ENCODE measurements at places on chromosomes 3 and 15.
A peak's percentile ranks its signal among the peaks of the same experiment; 100 is the strongest.

GRCh38 chr15:78291698-78292097, 7.7 kb downstream of the SKIC8 start:
- no peak for DNase-seq

DNA sequence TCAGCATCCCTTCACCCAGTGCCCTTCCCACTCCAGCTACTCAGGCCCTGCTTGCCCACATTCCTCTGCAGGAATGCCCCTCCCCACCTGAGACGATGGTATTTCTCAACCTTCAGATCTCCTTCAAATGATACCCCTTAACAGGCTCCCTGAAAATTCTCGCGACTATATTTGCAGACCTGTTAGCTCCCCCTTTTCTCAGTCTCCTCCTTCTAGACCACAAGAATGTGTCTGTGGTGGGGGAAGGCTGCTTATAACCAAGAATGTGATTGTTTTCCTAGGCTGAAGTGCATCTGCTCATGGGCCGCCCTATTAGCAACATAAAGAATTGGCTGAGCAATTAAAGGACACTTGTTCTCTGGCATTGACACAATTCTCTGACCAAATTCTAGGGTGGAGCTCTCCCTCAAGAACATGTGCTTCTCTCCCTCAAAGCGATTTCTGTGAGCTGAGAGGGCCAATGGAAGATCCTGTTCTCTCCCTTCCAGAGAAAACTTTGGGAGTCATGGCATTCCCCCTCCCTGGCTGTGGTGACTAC, 19.1 kb upstream of the LIMD1 start:
- DNase-seq = no peak

DNA sequence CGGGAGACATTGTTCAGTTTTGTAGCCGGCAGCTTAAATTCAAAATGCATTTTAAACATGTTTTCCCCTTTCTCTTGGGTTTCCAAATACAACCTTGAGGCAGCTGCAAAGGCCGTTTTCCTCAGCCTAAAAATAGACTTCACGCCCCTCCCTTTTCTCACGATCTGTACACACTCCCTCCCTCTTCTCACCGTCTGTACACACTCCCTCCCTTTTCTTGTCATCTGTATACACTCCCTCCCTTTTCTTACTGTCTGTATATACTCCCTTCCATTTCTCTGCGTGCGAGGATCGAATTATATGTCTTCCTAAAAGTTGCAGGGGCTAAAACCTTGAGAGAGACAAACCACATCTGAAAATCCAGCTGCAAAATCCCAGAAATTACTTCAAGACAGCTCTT, 8.9 kb downstream of the MUC4 start:
- no peak for DNase-seq

DNA sequence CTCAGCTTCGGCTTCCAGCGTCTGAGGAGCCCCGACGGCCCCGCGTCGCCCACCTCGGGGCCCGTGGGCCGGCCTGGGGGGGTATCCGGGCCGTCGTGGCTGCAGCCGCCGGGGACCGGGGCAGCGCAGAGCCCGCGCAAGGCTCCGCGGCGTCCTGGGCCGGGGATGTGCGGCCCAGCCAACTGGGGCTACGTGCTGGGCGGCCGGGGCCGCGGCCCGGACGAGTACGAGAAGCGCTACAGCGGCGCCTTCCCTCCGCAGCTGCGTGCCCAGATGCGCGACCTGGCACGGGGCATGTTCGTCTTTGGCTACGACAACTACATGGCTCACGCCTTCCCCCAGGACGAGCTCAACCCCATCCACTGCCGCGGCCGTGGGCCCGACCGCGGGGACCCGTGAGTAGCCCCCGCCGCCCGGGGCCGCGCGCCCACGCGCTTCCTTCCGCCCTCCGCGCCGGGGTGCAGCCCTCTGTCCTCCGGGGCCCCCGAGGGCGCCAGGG, 462 bp downstream of the EDEM1 start:
- peak; percentile 72 for DNase-seq

DNA sequence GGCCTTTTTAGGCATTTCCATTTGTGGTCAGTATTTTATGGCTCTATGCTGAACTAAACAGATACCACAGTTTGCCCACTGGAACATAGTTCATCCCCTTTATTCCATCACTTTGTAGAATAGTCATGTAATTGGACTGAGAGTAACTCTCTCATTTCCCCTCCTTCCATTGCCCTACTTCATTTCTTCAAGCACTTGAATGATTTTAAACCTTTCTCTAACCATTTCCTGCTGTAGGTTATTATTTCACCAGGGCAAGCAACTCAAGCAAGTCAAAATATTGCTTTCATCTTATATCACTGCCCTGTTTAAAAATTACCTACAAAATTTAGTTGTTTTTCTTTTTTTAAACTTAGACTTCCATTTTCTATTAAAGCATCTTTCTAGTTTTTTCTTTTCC, 177.0 kb downstream of the RAP2B start:
- no peak for DNase-seq

DNA sequence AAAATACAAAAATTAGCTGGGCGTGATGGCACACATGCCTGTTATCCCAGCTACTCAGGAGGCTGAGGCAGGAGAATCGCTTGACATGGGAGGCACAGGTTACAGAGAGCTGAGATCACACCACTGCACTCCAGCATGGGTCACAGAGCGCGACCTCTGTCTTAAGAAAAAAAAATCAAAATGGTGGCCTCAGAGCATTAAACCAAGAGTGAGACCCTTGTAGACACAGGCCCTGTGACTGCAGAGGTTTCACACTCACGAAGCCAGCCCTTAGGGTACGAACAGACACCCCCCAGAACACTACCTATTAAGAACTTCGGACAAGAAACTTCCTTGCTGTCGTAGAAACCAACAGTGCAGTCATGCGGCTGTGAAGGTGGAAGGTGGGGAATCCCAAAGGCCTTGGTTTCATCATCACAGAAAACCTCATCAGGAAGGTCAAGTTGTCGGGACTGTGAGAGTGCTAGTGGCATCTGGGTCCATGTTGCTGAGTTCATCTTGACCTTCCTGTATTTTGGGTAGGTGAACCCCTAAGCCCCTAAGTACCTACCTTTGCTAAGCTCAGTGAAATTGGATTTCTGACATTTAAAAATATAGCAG, 4.8 kb upstream of the PDE8A start:
- DNase-seq = no peak

- no peak for DNase-seq
These were observed 284 bp upstream of the TSC22D2 start for GRCh38 chr3:150407808-150408220.

GRCh38 chr15:73127302-73127936, 75.2 kb downstream of the NEO1 start:
- peak; percentile 36 for DNase-seq

GRCh38 chr3:134617608-134618477, 33.0 kb downstream of the KY start:
- DNase-seq = no peak

DNA sequence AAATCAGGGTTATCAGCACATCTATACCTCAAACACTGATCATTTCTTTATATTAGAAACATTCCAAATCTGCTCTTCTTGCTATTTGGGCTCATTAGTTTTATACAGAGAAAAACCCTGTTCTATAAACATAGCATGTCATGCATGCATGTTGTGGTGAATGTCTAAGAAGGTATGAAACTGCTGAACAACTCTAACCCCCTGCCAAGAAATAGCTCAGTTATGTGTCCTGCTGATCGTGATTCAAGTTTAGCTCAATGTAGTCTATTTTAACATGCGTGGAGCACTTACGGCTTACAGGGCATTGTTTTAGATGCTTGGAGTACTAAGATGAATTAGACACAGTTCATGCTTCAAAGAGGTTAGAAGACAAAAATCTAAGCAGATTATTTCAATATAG, 35.8 kb downstream of the MYH15 start:
- DNase-seq = no peak

GRCh38 chr3:112017091-112017490, 17.4 kb upstream of the TMPRSS7 start:
- peak; percentile 71 for DNase-seq

DNA sequence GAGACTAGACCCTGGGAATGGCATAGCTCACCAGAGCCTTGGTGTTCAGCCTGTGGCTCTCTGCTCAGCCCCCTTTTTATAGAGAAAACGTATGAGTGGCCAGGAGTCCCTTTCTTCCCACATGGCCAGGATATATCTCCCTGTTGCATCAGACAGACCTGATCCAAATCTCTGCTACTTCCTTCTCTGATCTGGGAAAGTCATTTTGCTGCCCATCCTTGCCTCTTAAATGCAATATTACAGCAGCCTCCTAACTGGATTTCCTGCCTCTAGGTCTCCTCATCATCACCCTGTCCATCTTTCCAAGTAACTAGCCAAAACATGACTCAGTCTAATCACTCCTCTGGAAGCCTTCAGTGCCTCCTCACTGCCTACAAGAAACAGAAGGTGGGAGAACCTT, 42.9 kb downstream of the CTDSPL start:
- DNase-seq = no peak

- DNase-seq = peak; percentile 67
These were observed 75.0 kb downstream of the STARD9 start for GRCh38 chr15:42650208-42651066.

- no peak for DNase-seq
These were observed 581.1 kb upstream of the GBE1 start for GRCh38 chr3:82342521-82342920.

DNA sequence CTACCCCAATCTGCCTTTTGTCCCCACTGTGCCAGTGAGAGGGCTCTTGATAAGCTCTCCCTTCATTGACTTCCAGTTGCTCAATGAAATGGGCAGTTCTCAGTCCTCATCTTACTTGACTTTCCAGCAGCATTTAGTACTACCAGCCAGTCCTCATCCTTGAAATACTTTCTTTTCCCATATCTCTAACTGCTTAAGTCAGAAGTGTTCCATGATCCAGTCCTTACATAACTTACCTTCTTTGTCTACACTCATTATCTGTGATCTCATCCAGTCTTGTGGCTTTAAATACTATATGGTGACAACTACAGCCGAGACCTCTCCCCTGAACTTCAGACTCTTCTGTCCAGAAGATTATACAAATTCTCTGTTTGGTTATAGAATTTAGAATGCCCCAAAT, 28.7 kb downstream of the RARRES1 start:
- DNase-seq = no peak

DNA sequence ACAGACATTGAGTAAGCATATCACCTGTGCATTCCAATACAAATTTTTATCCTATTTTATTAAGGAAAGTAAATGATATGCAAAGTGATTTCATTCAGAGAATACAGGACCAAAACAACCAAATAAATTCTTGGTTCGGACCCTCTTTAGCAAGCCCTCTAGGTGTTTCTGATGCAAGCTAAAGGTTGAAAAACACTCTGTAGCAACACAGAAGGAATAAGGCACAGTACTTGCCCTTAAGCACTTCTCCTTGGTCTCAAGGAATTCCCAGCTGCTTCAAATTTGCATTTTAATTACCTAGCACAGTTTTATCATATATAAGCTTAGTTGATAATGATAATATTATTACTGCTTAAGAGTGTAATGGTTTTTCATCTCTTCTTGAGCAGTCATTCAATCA, 288.4 kb downstream of the KCNH8 start:
- DNase-seq = no peak

GRCh38 chr3:99365979-99366378, 272.4 kb upstream of the COL8A1 start:
- no peak for DNase-seq

- no peak for DNase-seq
These were observed 6.6 kb downstream of the POLR2H start for GRCh38 chr3:184368116-184368515.

DNA sequence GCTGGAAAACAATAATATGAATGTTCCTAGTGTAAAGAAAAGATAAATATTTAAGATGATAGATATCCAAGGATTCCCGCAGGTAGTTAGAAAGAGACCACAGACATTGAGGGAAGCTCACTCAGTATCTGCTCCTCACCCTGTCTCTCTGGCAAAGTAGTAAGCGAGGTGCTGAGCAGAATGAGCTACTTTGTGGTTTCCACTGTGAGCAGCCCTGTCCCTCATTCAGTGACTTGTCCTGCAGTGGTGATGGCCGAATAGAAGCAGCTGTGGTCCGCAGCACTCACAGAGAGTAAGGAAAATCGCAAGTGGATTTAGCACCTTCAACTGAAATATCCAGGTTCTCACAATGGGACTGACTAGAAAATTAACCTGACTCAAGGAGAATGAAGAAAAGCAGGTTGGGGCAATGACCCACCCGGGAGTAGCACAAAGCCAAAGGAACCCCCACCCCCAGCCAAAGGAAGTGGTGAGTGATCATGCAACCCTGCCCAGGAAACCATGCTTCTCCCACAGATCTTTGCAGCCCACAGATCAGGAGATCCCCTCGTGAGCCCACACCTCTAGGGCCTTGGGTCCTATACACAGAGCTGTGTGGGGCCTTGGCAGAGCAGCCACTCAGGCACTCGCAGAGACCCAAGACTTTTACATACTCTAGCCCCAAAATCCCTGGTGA, 21.8 kb upstream of the SLC25A38 start:
- no peak for DNase-seq

GRCh38 chr3:128416578-128417211, 50.0 kb downstream of the DNAJB8 start:
- DNase-seq = peak; percentile 56

DNA sequence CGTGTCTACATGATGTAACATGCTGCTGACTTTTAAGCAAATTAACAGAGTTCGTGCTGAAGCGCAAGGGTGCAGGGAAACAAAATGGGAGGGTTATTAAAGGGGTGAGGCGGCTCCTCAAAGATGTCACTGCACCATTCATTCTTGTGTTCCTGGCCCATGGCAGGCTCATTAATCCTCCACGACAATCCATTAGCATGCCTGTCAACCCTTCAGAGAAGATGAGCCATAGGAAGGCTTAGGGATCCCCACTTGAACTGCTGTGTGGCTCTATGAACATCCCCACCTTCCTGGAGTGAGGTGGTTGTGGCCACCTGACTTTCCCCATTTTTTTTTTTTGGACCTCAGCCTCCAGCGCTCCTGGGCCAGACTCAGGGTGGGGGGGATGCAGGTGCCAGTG, 45.8 kb downstream of the IGF1R start:
- DNase-seq = no peak

- DNase-seq = no peak
These were observed 32.0 kb downstream of the MUC20 start for GRCh38 chr3:195752546-195753331.

DNA sequence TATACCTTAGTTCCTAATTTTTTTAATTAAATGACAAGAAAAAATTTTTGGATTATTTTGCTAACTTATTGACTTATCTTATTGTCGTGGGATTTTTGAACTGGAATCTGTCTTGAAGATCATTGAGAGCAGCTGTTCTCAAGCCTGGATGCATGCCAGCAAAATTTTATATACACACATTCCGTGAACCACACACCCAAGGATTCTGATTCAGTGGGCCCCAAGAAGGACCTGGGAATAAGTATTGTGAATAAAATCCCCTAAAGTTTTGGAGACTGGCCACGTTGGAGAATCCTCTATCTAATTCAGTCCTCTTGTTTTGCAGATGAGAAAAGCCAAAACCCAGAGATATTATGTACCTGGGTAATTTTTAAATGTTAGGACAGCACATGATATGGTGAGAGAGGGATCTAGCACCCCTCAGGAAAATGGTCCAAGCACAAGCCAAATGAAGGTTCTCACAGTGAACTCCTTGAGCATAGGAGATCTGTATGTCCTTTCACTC, 55.2 kb downstream of the UNC13C start:
- DNase-seq = no peak

Data from suppressor macrophage treated with lipopolysaccharide for 4 hours (primary cell).